WERI-Rb-1 (cell line): ENCODE measurements at places on chromosomes 1 and 21.

GRCh38 chr1:53587252-53587988 lies 128.2 kb downstream of the DMRTB1 start:
- DNase-seq: no peak

GRCh38 chr1:58585581-58586151 lies 8.6 kb upstream of the TACSTD2 start:
- DNase-seq: no peak

GRCh38 chr1:109791495-109792043 lies 27.8 kb upstream of the EPS8L3 start:
- DNase-seq: no peak

DNA sequence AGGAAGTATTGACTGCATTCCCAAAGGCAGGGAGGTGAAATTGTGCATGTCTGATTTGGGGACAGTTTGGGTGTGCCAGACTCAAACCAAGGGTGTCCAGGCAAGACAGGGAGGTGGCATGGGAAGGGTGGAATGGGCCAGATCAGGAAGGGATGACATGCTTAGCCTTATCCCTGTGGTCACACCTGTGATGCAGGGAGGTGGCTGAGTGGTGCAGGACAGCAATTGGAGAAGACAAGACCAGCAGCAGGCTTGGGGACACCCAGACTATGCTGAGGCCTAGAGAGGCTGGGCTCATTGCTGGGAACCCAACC lies 4.0 kb downstream of the FOXO6 start:
- DNase-seq: no peak

GRCh38 chr1:241470361-241470760 lies 49.2 kb downstream of the FH start:
- no peak for DNase-seq

DNA sequence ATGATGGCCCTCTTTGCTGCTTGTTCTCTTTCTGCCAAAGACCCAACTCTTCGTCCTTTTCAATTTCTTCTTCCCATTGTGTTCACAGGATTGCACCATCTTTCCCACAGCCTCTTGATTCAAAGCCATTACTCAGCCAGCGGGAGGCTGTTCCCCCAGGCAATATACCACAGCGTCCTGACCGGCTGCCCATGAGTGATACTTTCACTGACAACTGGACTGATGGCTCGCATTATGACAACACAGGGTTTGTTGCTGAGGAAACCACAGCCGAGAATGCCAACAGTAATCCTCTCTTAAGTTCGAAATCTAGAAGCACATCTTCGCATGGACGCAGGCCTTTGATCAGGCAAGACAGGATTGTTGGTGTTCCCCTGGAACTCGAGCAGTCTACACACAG lies 167.4 kb downstream of the LRRC40 start:
- no peak for DNase-seq

DNA sequence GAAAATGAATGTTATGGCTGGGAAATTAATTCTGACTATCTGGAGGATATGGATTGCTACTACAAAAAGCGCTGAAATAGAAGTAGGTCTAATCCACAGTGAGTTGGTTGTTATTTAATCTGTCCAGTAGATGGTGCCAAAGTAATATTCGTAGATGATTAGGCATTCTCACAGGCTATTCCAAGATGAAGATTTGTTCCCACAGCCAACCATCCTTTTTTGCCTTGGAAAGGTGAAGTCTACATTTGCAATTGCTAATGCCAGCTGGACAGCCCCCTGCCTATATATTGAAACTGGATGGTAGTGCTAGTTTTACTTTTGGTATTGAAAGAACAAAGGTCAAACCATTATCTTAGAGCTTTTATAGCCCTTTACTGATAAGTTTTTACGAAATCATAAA lies 43.8 kb downstream of the RBM11 start:
- no peak for DNase-seq

DNA sequence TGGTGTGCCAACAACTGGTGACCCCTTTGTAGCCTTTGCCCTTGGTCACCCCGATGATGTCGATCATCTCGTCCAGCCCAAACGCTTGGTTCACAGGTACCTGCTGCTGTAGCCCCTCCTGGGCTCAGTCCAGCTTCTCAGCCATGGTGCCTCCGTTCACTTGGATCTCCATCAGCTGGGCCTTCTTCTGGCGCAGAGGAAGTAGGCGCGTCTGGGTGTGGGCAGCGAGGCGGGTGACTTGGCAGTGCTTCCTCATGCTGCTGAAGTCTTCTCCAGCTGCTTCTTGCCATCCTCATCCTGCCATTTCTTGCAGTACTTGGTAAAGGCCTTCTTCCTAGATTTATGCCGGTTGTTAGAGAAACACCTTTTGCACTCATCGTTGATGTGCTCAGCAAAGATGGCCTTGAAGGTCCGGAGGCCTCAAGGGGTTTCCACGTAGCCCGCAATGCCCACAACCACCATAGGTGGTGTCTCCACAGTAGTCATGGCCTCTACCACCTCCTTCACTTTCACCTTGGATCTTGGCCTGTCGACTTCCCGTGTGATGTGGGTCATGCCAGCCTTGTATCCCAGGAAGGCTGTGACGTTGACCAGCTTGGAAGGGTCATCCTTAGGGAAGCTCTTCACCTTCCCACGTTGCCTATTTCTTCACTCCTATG lies 13.0 kb downstream of the DOP1B start:
- DNase-seq: no peak

DNA sequence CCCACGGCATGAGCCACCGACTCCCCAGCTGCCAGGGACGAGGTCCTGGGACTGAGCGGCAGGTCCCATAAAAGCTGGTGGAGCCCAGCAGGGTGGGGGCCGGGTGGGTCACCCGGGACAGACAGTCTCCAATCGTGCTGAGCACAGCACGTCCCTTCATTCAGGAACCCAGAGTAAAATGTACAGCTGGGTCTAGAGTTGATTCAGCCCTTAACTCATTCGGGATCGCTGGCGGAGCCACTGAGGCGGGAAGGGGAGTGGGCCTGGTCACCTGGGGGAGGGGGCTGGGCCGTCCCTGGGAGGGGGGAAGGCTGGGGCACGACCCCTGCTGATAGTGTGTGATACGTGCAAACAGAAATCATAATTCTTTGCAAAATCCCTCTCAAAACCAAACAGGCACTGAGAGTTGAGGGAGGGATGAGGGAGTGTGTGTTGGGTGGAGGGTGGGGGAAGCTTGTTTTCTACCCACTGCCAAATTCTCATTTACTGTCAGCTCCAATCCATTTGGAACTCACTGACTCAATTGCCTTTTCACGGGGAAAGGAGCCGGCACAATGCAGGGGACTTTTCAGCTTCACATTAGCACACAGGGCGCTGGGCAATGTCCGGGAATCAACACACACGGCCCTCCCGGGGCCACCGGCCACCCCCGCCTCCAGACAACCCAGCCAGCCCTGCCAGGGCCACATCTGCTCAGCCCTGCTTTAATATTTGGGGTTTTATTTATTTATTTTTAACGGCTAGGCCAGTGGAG lies 13.8 kb downstream of the CASZ1 start:
- no peak for DNase-seq

DNA sequence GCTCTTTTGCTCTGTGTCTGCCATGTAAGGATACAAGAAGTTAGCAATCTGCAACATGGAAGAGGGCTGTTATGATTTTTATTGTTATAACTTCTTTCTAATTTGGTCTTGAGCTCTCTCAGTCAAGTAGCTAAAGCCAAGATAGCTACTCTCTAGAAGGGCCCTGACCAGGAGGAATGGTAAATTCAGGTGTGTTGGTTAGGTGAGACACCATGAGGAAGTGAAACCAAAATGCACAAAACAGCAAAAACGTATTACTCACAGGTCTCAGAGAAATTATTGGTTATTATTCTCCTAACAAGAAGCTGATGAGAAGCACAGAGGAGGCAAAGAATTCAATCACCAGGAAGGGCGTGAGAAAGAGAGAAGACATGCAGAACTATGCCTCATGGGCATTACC lies 51.8 kb upstream of the INSL5 start:
- DNase-seq: no peak

DNA sequence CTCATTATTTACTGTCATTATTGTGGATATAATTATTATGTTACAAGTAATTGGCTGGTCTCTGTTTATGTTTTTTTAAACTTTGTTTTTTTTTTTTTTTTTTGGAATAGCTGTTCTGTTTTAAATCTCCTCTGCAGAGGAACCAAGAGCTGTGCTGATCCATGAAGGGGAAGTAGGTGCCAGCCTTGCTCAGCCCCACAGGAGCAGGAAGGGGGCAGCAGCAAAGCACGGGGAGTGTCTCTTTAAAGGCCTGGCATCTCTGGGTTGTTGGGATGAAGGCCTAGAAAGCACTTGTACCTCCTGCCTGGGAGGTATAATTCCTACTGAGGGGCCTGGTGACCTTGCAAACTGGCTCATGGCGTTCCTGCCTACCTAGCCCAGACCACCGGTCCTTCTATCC lies 2.5 kb upstream of the GRHL3 start:
- DNase-seq: no peak

DNA sequence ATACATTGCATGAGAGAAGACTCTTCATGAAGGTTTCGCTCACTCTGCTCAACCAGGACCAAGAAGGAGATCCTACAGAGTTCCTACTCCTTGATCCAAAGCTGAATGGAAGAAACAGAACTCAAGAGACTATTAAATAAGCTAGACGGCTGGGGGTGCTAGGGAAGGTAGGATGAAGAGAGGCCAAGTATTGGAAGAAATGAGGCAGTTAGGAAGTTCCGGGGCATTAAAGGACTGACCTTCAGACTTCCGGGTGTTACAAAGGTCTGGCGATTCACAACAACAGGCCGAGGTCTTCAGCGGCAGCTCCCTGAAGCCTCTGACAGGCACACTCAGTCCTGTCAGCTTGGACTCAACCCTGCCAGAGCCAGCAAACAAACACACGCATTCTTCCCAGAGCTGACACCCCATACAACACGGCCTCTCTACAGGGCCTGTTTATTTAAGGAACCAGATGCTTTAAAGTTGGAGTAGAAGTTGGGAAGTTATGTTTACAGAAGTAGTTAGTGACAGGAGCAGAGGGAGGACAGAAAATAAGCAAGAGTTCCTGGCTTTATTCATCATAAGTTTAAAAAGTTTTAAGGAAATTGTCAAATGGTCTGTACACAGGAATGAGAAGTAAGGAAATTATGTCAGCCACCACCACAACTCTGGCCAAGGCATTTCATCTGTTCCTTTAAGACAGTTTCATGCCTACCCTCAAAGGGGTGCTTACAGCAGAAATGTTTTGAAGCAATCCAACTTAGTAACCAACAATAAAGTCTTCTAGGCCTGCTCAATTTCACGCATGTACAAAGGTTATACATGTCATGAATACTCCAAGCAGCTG lies 4.7 kb downstream of the SORT1 start:
- DNase-seq: no peak

GRCh38 chr1:165631342-165632151 lies 513 bp downstream of the MGST3 start:
- peak; percentile 26 for DNase-seq

DNA sequence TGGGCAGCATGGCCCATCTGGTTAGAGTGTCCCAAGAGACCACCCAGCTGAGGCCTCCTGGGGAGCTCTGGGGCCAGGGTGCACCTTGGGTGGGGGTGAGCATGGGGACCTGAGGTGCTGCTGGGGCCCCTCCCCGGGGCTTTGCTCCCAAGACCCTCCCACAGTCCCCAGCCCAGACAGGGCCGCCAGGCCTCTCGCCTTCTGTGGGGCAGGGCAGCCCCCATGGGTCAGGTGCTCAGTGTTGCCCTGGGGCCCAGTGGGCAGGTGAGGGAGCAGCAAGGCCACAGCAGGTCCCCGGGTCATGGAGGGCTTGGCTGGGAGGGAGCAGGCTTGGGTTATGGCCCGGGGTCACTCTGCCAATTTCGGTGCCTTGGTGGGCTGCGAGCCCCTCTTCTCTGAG lies 24.5 kb upstream of the PEX10 start:
- DNase-seq: no peak
